ENCODE measurements at places on chromosomes 13 and 19. TPM values are rescaled to one million over a fixed set of nuclear protein-coding genes. Genes with fewer than 3 reads are reported as not detected.

DNA sequence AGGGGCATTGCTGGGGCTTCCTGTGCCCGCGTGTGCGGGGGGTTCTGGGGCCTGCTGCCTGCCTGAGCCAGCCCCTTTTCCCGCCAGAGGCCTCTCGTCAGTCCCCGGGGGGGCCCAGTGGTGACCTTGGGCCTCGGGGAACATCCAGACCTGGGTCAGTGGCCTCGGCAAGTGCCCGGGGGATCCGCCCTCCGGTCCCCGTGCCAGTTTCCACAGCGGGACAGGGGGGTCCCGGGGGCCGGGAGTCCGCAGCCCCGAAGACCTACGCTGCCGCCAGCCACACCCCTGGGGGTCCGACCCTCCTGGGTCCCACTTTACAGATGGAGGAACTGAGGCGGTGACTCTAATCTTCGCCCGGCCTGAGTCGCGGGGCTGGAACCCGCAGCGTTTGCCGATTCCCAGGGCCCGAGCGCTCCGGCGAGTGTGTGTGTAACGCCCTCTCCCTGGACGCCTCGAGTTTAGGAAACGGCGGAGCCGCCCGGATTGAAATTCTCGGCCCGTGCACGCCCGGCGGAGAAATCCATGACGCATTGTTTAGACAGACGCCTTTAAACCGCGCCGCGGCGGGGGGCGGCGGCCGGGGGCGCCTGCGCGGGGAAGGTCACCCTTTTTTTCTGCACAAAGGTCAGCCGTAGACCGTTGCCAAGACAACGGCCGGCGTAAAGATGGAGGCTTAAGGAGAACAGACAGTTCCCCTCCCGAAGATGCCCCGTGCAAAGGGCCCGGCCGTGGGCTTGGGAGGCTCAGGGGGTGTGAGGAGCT, 39.3 kb downstream of the EFNA2 start:
- H3K36me3 ChIP-seq: no peaks in the 10 kb centered on the region
- H3K27me3 ChIP-seq: peaks cover 20% of the 10 kb centered on the region
- no peak overlapping the region for H3K27ac ChIP-seq
- H3K4me3 ChIP-seq: no peak overlapping the region
- H3K4me1 ChIP-seq: no peaks in the 10 kb centered on the region

HIPK4 gene
- not detected for total RNA-seq

GRCh38 chr19:35554076-35554475, 8.7 kb downstream of the TMEM147 start:
- H3K27ac ChIP-seq: no peak overlapping the region
- H3K4me1 ChIP-seq: peaks cover 4% of the 10 kb centered on the region
- no peak for DNase-seq
- H3K27me3 ChIP-seq: peaks cover 17% of the 10 kb centered on the region
- peaks cover 4% of the 10 kb centered on the region for H3K36me3 ChIP-seq
- no peak overlapping the region for H3K4me3 ChIP-seq

DNA sequence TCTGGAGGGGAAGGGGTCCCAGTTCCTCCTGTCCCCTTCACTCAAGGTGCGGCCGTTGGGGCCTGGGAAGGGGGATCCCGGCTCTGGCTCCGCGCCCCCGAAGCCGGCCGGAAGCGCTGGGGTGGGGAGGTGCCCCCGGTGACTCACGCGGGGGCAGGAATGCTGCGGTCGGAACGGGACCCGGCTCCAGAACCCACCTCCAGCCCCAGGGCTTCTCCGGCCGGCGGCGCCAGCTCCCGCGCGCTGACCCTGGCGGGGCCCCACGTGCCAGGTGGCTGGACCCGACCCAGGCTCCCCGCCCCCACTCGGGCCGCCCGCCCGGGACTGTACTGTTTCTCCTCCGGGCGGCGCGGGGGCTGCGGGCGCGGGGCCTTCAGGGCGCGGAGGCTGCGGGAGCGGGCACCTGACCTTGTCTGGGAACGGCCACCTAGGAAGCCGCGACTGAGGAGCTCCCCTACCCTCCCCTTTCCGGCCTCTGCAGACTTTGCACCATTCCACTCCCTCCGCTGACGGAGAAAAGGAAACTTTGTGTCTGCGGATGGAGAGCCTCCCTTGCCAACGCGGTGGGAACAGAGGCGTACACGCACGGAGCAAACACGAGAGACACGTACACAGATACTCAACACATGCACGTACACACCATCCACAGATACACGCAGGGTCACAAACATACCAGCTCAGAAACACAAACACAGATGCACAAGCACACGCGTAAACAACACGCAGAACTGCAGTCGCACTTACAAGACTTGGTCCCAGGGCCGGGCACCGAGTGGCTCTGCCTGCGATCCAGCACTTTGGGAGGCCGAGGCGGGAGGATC, 7.2 kb downstream of the AXL start:
- DNase-seq: peak; percentile 13
- H3K36me3 ChIP-seq: no peaks in the 10 kb centered on the region
- H3K27me3 ChIP-seq: peaks cover 10% of the 10 kb centered on the region
- H3K4me3 ChIP-seq: peak overlapping the region; percentile 80

DNA sequence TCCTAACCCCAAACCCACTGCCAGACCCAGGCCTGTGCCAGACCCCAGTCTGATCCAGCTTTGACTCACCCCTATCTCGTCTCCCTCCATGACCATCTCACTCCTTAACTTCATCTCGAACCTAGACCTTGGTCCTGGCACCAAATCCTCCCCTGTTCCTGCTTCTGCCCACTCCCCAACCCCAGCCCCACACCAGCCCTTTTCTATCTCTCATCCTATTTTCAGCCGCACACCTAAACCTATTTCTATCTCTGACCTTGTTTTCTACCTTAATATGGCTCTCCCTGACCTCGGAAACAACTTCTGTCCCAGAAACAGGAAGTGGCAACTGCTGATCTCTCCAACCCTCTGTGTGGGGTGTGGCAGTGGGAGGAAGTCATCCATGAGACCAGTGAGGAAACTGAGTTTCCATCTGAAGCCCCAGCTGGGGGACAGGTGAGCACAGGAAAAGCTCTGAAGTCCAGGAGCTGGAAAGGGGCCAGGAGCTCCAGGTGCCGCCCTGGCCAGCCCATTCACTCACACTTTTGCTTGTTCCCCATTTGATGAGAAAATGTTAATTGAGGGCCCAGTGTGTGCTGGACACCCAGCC, 13.7 kb downstream of the PTH2 start:
- H3K27ac ChIP-seq: peak overlapping the region; percentile 78
- H3K27me3 ChIP-seq: no peaks in the 10 kb centered on the region
- H3K4me1 ChIP-seq: peaks cover 51% of the 10 kb centered on the region
- H3K36me3 ChIP-seq: no peaks in the 10 kb centered on the region

DNA sequence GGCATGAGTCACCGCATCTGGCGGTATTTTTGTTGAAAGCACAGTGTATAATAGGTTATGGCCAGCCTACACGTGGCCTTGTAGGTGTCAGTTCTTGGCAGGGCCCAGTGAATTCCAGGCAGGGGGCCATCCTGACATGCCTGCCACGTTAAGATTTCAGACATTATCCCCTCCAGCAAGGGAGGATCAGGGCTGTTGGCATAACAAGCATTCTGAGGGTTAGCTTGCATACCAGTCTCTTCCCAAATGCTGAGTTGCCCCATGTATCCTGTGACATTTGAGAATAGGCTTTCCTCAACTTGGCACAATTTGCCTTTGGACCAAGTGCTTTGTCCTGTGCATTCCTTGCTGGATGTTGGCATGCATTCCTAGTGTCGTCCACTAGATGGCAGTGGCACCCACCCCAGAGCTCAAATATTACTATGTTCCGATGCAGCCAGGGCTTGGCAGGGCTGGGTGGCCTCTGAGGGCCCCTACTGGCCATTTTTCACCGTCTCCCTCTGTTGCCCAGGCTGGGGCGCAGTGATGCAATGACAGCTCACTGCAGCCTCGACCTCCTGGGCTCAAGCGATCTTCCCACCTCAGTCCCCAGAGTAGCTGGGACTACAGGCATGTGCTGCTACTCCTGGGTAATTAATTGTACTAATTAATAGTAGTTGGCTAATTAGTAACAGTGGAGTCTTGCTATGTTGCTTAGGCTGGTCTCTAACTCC, 31.2 kb downstream of the NLRP12 start:
- H3K27me3 ChIP-seq: no peaks in the 10 kb centered on the region
- no peak overlapping the region for H3K4me3 ChIP-seq
- DNase-seq: peak; percentile 71

DNA sequence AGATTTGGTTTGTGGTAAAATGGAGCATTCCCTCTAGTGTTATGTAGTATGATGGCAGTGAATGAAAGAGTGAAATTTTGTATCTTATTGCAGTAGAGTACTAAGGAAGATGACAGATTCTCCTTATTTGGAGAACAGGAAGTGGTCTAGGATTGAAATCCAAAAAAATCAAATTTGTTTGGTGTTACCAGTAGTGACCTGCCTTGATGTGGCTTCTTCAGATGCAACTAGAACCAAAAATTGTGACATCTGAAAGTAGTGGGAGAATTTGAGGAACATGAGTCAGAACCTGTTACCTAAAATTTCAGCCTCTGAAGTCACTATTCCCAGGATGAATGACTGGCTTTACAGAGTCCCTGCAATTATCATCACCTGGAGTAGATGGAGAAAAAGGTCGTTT, 165.9 kb downstream of the KLF5 start:
- no peaks in the 10 kb centered on the region for H3K36me3 ChIP-seq
- peak overlapping the region; percentile 7 for H3K27ac ChIP-seq
- no peak overlapping the region for H3K4me3 ChIP-seq
- peaks cover 35% of the 10 kb centered on the region for H3K4me1 ChIP-seq
- H3K27me3 ChIP-seq: peaks cover 29% of the 10 kb centered on the region

- H3K4me1 ChIP-seq: peaks cover 38% of the 10 kb centered on the region
- peak overlapping the region; percentile 39 for H3K27ac ChIP-seq
- peaks cover 3% of the 10 kb centered on the region for H3K36me3 ChIP-seq
- H3K27me3 ChIP-seq: peaks cover 29% of the 10 kb centered on the region
These were observed 6.4 kb downstream of the LYL1 start for GRCh38 chr19:13095934-13096927.

DNA sequence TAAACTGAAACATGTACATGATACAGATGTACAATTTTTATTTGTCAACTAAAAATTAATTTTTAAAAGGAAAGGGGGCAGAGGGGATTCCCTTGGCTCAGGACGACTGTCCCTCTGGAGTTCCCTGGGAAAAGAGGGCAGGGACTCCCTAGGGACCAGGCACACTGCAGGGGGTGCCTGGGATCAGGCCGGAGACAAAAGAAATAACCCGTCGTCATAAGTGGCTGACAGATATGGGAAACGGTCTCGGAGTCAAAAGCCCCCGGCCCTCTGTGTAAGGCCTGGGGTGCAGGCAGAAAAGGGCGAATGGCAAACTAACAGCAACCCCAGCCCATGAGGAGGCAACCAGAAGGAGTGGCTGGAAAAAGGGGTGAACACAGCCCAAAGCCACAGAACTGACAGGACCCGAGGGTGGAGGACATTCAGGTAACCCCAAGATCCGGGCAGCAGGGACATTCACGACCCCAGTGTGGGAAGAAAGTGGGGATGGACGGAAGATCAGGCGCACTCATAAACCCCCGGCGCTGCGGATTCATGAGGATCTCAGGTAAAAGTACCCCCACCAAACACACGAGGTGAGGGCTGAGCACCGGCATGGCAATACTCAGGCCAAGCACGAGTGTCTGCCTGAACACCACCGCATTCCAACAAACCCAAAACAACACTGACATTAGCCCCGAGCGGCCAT, 6.7 kb downstream of the MLLT1 start:
- no peak for DNase-seq
- H3K36me3 ChIP-seq: peaks cover 32% of the 10 kb centered on the region
- peaks cover 12% of the 10 kb centered on the region for H3K4me1 ChIP-seq
- no peak overlapping the region for H3K27ac ChIP-seq

DNA sequence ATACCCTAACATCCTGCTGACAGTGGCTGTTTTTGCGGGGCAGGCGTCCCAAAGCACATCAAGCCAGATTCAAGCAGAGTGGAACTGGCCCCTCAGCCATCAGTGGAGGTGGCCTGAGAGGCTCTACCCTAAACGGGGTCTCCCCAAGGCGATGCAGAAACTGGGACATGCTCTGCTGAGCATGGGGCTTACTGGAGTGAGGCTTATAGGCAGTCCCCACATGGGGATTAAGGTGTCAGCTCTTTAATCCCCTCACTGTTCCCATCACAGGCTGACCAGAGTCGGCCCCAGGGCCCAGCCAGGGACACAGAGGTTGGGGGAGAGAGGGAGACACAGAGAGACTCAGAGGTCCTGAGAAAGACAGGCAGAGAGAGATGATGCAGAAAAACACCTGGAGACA, 17.0 kb downstream of the CYP2F1 start:
- H3K4me3 ChIP-seq: no peak overlapping the region
- no peaks in the 10 kb centered on the region for H3K36me3 ChIP-seq
- no peak overlapping the region for H3K27ac ChIP-seq

GRCh38 chr13:47598340-47598911, 402.6 kb downstream of the SUCLA2 start:
- H3K27ac ChIP-seq: no peak overlapping the region
- H3K27me3 ChIP-seq: no peaks in the 10 kb centered on the region
- H3K4me3 ChIP-seq: no peak overlapping the region
- DNase-seq: no peak

DNA sequence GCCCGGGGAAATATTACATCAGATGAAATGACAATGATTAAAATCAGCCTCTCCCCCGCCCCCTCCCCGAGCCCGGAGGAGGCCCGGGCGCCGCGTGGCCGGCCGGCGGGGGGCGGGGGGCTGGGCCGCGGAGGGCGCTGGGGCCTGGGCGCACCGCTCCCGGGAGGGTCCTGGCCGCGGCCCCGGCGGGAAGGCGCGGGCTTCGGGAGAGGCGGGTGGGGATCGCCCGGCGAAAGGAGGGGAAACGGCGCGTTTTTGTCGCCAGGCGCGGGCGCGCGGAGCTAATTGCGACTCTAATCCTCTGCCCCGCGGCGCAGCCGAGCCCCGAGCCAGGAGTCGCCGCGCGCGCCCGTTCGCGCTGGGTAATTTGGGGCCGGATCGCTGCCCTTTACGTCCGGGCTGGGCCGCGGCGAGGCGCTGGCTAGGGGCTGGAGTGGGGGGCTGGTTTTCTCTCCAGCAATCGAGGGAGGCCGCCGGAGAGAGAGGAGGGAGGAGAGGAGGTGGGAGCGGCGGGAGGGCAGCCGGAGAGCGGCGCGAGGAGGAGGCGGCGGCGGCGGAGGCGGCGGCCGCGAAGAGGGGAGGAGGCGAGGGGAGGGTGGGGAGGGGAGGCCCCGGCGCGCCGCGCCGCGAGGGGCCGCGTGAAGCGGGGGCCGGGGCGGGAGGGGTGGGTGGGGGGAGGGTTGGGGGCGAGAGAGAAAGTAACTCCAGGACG, at the start of gene KCTD15:
KCTD15 (plus strand) TSS at position 707 of the 712 bp plus-strand sequence. CDS start 3,585 bp downstream, outside the sequence.
- DNase-seq: no peak
- no peaks in the 10 kb centered on the region for H3K4me1 ChIP-seq
- peaks cover 19% of the 10 kb centered on the region for H3K27me3 ChIP-seq
- peak within 1 kb of the TSS; percentile 79 for H3K4me3 ChIP-seq

GRCh38 chr19:7215176-7215575, 79.0 kb downstream of the INSR start:
- H3K4me1 ChIP-seq: no peaks in the 10 kb centered on the region
- H3K4me3 ChIP-seq: no peak overlapping the region
- H3K36me3 ChIP-seq: no peaks in the 10 kb centered on the region
- H3K27ac ChIP-seq: no peak overlapping the region
- no peak for DNase-seq
- H3K27me3 ChIP-seq: peaks cover 4% of the 10 kb centered on the region

Measured in activated T-helper 2 cell treated with anti-CD3 and anti-CD28 coated beads, Interferon-gamma antibody, Interleukin-2, Interleukin-4, amounts not matched to agents 10 μg/mL and 5 μg/mL and 100 μg/mL, durations not matched to agents 14 hours and 24 hours and 36 hours (primary cell).